SK-MEL-5 (cell line): ENCODE measurements at places on chromosomes 16 and 17. TPM values are rescaled to one million over a fixed set of nuclear protein-coding genes. Genes with fewer than 3 reads are reported as not detected.

DNA sequence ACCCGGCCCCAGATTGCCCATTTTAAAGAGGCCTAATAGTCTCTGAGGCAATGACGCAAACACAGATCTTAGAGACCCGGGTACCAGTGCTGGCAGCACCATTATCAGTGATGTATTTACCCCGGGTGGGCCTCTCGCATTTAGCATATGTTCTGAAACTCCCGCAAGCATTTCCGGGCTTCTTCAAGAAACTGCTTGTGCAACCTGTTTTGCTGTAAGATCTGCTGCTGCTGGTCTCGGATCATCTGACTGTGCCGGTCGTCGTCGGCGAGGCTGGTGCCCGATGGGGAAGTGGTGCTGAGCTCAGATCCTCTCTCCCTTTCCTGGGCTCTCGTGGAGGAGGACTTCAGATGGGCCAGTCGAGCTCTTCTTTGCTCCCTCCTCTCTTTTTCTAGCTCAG, 12.5 kb downstream of the CEP295NL start:
- peak; percentile 72 for DNase-seq

- DNase-seq: no peak
Observed at GRCh38 chr17:58913971-58914769, 158.5 kb downstream of the PPM1E start.

GRCh38 chr17:3773511-3773910, 27.5 kb downstream of the ITGAE start:
- DNase-seq: no peak

DNA sequence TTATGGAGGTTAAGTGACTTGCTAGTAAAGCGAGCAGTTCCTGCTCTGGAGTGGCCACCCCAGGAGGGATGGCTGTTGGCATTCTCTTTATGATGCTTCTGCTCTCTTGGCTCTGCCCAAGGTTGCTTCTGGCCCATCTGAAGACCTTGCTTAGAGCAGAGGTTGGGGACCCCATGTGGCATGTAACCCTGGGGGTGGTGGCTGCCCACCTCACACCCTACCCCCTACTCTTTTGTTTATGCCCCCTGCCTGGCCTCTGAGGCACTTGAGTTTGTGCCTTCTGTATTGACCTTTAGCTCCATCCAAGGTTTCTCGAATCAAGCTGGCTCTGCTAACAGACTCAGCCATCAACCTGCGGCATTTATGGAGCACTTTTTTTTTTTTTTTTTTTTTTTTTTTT, 214.6 kb downstream of the MSI2 start:
- DNase-seq: no peak

GRCh38 chr17:59415397-59415796, 83.9 kb downstream of the YPEL2 start:
- DNase-seq: no peak

DNA sequence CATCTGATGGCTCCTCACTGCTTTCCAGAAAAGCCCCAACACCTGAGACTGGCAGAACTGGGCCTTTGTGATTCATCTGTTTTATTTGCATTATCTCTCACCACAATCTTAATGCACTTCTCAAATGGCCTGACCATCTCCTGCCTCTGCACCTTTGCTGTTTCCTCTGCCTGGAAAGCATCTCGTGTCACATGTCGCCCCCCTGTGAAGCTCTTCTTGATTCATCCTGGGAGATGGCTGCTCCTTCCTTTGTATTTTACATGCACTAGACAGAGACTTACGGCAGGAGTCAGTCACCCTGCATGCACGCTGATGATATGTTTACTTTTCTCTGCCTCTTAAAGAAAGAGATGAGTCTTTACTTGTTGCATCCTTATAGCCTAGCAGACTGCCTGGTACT, 30.0 kb downstream of the HNF1B start:
- no peak for DNase-seq

DNA sequence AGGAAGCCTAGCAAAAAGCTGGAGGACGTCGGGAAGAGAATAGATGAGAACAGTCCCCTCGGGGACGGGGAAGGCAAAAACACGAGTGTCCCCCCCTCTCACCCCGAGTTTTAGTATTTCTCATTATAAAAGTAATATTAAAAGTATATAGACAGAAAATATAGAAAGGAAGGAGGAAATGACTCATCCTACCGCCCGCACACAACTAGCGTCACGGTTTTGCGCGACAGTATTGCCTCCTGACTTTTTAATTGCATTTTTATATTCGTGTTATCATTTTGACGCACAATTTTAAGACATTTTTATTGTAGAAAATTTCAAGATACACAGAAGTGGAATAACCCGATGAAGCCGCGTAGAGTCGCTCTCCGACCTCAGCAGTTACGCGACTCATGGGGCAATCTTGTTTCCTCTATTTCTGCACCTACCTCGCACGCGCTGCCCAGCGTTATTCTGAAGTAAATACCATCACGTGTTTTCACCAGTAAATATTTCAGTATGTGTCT, 652 bp upstream of the SLC25A19 start:
- DNase-seq: peak; percentile 75

- no peak for DNase-seq
Observed at GRCh38 chr17:9932491-9932890, 27.4 kb upstream of the RCVRN start.

PRKAR1A gene
- 974 and 1,047 TPM in 2 replicates for total RNA-seq

ITGAX gene
- total RNA-seq: 1.2 and 1.6 TPM in 2 replicates

CCL7 gene
- total RNA-seq: not detected in 2 replicates

ASB16 gene
- total RNA-seq: not detected in 2 replicates

CIITA gene
- total RNA-seq: 3.7 and 4.1 TPM in 2 replicates

ACSM3 gene
- total RNA-seq: 0.34 and 0.48 TPM in 2 replicates

FBXW10B gene
- 0.16 TPM in 1 of 2 replicates, not detected in the other for total RNA-seq

OR1A1 gene
- total RNA-seq: not detected in 2 replicates

CCT6B gene
- total RNA-seq: 0.96 and 1.4 TPM in 2 replicates
